ENCODE measurements at places on chromosomes 11 and 22.

DNA sequence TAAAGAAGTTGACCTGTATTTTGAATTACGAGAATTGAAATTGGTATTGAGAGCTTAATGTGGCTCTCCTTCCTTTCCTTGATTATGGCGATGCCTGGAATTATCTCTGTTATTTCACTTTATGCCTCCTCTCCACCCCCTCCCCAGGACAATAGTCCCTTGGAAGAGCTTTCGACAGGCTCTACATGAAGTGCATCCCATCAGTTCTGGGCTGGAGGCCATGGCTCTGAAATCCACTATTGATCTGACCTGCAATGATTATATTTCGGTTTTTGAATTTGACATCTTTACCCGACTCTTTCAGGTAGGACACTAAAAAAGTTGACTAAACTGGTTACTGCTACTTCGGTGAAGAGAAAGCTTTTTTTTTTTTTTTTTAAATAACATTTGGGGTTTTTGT, 43.2 kb downstream of the MCAM start:
- DNase-seq, result no peak

DNA sequence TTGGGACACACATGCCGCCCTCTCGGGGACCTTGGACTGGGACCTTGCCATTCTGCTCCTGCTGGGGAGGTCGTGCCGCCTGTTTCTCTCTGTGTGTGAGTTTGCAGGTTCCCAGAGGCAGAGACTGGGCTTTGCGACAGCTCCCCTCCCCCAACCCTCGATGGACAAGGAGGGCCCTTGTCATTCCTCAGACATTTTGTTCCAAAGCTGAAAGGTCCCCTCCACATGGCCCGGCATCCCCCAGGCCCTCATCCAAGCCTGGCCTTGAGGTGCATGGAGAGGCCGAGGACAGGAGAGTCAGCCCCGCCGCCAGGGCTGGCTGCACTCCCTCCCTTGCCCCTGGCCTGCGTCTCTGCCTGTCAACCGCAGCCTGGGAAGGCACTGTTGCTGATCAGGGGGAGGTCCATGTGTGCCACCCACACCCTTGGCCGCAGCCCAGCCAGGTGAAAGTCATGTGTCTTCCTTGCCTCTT, 25.6 kb downstream of the FADS2 start:
- DNase-seq, result no peak

GRCh38 chr22:38967451-38968450, 10.3 kb downstream of the APOBEC3A start:
- no peak for DNase-seq

GRCh38 chr22:49396817-49397216, 430.9 kb downstream of the BRD1 start:
- no peak for DNase-seq

- no peak for DNase-seq
Measured at GRCh38 chr11:2099516-2100349, 39.5 kb downstream of the IGF2 start.

DNA sequence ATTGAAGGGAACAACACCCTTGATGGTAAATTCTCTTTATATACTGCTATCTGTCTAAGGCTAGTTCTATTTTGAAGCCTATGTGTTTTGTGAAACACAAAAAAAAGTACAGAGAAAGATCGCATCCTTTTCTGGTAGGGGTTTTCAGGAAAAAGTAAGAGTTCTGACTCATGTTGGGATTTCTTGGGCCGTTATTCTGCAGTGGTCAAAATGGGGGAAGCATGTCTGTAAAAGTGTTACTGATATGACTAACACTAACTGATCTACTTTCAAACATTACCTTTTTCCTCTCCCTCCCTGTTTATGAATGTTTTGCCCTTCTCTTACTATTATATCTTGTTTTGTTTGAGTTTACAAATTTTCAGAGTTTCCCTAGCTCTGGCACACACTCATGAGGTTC, 53.9 kb downstream of the CTNND1 start:
- no peak for DNase-seq

DNA sequence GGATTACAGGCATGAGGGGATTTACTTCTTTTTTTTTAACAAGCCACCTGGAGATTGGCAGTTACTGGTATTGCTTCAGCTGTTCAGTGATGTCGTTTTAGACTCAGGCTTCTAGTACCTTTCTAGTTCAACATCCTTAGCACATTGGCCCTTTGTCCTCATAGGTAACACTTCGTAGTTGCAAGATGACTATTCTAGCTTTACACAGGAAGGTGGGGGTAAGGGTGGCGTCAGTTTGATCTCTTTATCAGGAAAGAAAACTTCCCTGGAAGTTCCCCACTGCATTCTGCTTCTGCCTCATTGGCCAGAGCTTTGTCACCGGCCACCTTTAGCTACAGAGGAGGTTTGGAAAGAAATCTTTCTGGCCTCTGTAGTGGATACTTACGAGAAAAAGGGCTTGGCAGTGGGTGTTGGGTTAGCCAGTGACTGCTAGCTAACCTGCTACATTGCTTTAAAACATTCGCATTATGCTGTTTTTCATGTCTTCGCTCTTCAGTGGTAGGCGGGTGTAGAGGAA, 40.7 kb downstream of the SFI1 start:
- DNase-seq, result no peak

DNA sequence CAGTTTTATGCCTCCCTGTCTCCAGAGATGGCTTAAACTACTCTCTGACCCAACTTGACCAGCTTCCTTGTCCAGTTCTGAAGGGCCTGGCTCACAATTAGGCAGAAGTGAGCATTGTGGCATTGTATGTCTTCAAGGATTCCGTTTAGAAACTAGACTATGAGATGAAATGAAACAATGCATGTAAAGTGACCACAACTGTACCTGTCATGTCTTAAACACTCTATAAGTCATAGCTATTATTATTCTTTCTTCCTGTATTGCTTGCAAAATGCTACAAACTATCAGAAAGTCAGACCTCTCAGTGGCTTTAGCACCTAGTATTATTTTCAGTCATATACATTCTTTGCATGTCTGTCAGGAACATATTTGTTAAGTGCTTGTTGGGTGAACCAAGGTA, 127.9 kb upstream of the MTMR2 start:
- no peak for DNase-seq

GRCh38 chr11:122742301-122743018, 86.9 kb downstream of the UBASH3B start:
- DNase-seq, result no peak

- DNase-seq, result peak; percentile 67
Measured at GRCh38 chr22:50269970-50270665, at the start of gene MAPK11. TSS of gene MAPK11 (minus strand) at chr22:50270380. CDS start at chr22:50270292, 88 bp downstream.

- peak; percentile 74 for DNase-seq
Measured at GRCh38 chr11:35138943-35139721, at the start of gene CD44. TSS of gene CD44 (plus strand) at chr11:35139171. CDS start at chr11:35139304, 133 bp downstream.

DNA sequence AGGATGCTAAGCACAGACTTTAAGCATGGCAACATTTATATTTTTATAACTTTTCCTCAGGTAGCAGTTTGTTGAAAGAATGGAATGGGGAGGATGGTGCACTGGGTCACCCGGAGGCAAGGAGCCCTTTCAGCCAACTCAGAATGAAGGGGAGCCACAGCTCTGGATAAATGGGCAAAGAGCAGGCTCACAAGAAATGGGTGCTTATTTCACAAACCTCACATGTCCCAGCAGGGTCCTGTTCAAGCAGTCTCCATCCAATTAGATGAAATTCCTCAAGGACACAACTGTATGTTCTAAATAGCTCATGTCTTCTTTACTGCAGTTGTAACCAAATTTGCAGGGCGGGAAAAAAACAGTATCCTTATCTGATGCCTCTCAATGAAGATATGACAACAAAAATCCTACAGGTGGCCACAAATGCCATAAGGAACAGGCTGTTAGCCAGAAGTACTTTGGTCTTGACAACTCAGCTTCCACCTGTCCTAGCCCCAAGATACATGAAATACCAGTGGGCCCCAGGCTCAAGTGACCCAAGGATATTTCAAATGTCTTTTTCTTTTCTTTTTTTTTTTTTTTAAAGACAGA, 48.2 kb downstream of the MAPK1 start:
- DNase-seq, result no peak

- no peak for DNase-seq
Measured at GRCh38 chr11:59283311-59283710, 70.6 kb upstream of the MPEG1 start.

GRCh38 chr22:20435436-20436306, 2.0 kb downstream of the SCARF2 start:
- no peak for DNase-seq

- no peak for DNase-seq
Measured at GRCh38 chr11:94876222-94876621, 97.1 kb downstream of the CWC15 start.

- DNase-seq, result no peak
Measured at GRCh38 chr11:61541598-61541997, 33.0 kb downstream of the LRRC10B start.

DNA sequence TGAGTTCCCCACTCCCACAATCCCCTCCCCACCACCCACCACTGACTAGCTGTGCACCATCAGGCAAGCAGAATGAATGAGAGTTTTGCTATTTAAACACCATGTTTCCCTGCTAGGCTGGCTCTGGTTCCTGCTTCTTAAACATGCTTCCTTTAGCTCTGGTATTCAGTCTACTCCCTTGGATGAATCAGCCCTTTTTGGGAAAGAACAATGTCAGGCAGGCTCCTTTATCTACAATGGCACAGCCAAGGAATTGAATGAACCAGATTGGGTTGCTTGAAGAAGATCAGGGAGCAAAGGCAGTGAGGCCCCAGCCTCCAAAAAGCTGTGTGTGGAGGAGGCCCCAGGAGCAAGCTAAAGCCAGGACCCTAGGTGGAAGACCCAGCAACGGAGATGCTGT, 92.9 kb upstream of the ISX start:
- no peak for DNase-seq

GRCh38 chr22:18095101-18095805, 15.4 kb upstream of the TUBA8 start:
- DNase-seq, result no peak

DNA sequence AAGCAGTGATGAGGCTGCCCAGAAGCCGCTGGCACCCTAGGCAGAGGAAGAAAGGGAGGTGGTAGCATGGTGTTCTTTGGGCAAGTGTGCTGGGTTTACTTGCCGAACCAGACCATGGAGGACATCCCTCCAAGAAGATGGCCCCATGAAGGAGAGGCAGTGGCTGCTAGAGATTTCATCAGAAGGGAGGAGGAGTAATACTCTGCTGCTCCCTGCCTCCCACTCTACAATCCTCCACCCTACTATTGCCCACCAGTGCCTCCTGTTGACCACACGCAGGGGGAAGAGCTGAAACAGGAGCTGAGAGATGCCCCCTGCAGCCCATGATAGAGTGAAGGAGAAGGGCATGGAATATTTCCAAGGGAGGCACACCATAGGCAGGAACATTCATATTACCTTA, 51.0 kb upstream of the PRSS23 start:
- DNase-seq, result no peak

DNA sequence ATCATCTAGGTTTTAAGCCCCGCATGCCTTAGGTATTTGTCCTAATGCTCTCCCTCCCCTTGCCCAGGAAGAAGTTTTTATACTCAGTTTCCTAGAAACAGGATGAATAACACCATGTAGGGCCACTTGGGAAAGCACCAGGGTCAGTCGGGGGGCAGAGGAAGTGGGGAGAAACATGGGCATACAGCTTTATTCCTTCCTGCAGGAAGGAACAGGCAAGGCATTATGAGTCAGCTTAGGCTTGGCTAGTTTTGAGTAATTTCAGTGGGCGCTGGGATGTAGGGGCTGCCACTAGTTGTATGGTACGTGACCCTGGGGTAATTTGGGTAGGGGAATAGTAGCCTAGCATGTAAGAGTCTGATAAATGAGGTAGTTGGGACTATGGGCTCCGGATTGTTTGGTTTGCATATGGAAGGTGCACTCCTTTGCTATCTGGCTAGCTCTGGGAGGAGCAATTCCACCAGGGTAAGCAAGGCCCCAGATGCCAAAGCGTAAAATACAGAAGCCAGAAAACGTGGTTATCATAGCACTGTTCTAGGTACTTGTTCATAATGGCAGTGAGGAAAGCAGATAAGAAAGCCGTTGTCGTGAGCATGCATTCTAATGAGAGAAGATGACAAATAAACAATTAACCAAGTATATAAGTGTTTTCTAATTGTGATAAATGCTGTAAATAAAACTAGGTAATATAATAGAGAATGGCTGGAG, 24.8 kb downstream of the ACER3 start:
- no peak for DNase-seq
